ENCODE measurements at places on chromosomes 16 and 17.

DNA sequence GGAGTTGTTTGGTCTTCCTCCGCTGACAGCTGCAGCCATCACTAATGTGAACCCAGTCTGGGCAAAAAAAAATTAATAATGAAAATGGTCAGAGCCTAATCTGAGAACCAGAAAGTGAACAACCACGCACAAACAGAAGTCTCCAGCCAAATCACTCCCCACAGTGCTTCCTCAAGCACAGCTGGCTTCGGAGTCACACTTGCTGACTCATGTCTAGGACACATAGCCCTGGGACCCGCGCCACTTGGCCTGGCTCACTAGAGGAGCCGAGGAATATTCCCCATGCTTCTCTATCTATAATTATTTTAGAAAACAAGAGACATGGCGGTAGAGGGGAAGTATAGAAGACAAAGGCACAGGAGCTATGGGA, 109.1 kb downstream of the ZFHX3 start:
- no peak for DNase-seq

DNA sequence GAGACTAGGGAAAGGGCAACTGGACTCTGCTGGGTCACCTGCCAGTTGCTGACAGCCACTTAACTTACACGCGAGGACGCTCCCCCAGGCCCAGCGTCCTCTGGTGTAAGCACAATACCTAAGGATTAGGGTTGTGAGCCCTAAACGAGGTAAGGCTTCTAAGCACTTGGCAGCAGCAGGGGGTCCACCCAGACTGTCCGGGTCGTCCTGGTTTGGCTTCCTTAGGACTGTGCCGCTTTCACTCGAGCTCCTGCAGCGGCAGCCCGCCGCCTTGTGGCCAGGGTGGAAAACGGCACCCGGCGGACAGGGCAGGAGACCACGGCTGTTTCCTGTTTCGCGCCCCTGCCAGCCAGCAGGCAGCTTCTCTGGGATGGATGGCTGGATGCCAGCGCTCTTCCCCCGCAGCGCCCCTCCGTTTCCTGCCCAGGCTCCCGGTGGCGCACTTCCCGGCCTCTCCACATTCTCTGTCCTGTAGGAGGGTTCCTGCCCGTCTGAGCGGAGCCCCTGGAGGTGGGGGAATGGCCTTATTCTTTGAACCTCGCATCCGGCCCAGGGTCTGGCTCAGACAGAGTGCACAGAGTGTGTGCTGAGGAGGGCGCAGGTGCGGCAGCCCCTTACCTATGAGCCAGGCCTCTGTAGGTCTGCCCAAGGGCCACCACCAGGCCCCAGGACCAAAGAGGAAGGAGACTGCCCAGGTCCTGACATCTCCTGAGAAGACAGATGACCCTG, 47.0 kb upstream of the AMZ2 start:
- DNase-seq, result peak; percentile 95

DNA sequence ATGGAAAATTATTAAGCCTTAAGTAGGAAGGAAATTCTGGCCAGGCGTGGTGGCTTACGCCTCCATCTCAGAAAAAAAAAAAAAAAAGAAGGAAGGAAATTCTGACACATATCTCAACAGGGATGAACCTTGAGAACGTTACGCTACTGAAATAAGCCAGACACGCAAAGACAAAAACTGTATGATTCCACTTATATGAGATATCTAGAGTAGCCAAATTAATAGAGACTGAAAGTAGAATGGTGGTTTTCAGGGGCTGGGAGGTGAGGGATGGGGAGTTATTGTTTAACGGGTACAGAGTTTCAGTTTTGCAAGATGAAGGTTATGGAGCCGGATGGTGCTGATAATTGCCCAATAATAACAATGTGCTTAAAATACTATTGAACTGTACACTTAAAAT, 16.2 kb upstream of the HNF1B start:
- DNase-seq, result no peak

DNA sequence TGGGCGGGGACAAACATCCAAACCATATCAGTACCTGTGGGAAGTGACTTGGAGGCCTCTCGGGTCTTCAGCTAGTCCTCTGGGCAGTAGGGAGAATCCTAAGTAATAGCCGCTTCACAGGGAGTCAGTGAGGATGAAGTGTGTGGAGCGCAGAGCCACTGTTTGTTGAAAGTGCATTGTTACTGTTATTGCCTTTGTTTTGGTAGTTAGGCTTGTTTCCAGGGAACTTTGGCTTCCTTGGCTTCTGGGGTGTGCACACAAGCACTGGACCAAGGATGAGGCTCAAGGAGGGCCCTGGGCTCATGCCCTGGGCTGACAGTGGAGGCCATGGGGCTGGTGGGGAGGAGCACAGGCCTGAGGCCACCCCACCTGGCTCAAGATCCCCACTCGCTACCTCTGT, 141.6 kb downstream of the CLEC16A start:
- no peak for DNase-seq

DNA sequence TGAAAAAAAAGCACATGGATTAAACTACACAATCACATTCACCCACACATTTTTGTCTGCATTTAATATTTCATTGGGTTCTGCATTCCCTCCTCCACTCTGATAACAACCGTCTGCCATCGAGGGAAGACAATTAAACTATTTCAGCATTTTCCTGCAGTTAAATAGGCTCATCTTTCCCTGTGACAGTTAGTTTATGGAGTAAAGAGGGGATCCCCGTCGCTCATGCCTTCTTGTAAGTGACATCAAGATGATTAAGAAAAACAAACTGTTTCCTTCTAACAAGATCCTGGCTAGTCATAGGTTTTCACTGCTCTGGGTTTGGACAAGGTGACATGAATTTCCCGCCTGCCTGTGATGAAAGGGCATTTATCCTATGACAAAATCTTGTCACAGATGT, 98.0 kb upstream of the DYNLRB2 start:
- no peak for DNase-seq

GRCh38 chr16:81987706-81988105, 23.6 kb downstream of the SDR42E1 start:
- no peak for DNase-seq

GRCh38 chr17:6509921-6510320, 46.4 kb downstream of the PITPNM3 start:
- no peak for DNase-seq

- no peak for DNase-seq
These were observed 688.2 kb upstream of the SOX9 start for GRCh38 chr17:71432378-71433315.
